ENCODE measurements at places on chromosomes 2 and 18.
A peak's percentile ranks its signal among the peaks of the same experiment; 100 is the strongest.

DNA sequence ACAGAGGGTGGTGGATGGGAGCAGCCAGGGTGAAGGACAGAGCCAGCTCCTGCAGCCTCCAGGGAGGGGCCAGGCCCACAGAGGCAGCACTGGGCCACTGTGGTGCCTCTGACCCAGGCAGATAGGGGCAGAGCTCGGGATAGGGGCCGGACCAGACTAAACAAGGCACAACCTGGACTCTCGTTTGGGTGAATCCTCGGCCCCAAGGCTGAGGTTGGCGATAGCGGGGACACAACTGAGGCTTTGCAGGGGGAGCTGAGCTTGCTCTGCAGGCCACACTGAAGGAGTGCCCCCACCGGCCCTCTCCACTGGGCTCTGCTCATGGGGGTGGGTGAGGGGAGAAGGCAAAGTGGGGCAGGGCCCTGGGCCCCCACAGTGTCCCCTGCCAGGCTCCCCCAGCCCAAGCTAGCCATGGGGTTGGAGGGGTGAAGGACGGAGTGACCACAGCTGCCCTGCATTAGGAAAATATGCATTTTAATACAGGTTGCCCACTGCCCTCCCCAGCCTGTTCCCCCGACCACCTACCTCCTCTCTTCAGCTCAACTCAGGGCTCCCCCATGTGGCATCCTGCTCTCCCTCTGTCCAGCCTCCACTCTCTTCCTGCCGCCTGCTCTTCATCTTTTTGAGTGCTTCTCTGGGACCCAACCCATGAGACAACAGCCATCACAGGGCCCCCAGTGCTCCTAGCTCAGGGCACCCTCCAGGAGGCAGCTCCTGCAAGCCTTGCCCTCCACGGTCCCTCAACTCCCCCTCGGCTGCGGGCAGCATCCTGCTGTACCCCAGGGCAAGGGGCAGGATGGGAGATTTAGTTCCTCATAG, 152.8 kb downstream of the INHBB start:
- no peak for DNase-seq

DNA sequence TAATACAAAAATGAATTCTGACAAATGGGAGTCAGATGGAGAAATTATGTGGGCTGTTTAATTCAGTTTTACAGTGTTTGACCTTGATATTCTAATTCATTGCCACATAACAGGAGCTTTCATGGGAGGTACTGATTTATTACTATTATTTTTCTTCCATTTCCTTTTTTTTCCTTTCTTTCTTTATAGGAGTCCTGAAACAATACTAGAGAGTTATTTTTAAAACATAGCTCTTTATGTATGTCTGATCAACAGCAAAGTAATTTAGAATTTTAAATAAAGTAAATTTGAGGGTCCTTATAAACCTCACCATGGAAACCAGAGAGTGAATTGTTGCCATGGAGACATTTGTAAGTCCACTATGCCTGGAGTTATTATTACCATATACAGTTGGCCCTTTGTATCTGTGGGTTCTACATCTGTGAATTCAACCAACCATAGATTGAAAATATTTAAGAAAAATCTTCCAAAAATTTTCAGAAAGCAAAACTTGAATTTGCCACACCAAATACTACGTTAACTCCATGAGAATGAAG, 40.9 kb upstream of the PPP4R1 start:
- no peak for DNase-seq

GRCh38 chr2:9753665-9754531, 89.4 kb upstream of the TAF1B start:
- no peak for DNase-seq

- DNase-seq = no peak
Observed at GRCh38 chr2:29130295-29130694, 15.1 kb downstream of the CLIP4 start.

- DNase-seq = no peak
Observed at GRCh38 chr2:164039270-164039669, 303.5 kb upstream of the FIGN start.

DNA sequence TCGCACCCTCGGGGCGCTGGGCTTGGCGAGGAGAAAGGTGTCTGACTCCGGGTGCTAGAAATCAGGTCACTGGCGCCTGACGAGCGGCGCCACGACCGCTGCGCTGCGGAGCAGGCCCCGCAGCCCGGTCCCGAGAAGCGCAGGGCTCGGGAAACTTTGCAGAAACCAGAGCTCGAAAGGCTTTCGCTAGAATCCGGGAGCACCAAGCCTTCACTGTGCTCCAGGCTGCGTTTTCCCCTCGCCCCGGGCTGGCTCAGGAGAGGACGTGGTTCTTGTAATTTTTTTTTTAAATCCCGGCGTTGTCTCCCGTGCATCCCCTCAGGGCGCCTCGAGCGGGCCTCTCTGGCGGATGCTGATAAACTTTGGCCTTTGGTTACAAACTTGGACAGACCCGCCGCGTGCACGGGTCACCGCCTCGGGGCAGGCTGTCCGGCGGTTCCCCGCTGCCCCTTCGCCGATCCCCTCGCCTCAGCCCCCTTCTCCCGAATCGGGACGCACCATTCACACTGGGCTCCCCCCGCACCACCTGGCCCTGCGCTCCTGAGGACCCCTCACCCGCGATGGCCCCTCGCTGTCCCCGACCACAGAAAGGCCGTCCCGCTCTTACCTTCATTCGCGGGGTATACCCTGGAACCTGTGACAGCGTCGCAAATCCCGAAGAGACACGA, 419 bp downstream of the EPHA4 start:
- DNase-seq = no peak

- DNase-seq = no peak
Observed at GRCh38 chr2:240463866-240464481, 28.5 kb downstream of the GPC1 start.

DNA sequence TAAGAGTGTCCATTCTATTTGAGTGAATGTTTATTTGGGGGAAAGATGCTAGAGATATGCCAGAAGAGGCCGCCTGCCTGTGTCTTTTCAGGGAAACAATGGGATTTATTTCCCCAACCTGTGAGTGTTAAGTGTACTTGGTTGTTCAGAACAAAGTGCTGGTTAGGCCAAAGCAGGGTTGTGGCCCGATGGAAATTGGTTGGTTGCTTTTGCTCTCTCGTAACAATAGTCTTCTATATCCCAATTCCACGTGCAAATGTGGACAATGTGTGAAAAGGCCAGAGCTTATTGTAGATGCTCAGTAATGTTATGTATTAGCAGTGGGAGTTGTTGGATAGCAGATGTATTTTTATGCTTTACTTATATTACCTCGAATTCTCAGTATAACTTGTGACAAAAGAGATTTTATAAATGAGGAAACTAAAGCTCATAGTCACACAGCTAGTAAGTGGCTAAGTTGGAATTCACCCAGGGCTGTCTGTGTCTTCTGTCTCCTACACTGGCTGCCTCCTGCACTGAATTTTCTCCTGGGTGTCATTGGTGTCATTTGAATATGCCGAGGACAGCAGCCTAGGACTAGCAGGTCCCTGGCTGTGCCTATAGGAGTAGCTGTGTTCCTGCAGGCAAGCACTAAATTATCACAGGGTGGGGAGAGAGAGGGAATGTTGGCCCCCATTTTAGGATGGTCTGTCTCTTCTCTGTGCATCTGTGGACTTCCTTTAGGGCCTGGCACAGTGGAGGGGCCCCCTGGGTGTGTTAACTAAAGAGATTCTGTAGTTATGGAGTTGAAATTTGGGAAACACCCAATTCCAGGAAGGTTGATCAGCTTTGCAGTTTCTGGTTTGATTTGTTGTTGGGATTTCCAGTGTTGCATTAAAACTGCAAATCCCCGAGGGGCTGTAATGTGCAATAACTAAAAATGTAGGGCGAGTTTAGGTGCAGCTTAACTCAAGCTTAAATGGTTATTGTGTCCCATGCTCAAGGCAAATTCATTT, 21.6 kb downstream of the GPD2 start:
- no peak for DNase-seq

GRCh38 chr2:16726577-16726976, 60.9 kb upstream of the CYRIA start:
- no peak for DNase-seq

GRCh38 chr18:36128530-36128870, 640 bp downstream of the SLC39A6 start:
- DNase-seq = no peak

DNA sequence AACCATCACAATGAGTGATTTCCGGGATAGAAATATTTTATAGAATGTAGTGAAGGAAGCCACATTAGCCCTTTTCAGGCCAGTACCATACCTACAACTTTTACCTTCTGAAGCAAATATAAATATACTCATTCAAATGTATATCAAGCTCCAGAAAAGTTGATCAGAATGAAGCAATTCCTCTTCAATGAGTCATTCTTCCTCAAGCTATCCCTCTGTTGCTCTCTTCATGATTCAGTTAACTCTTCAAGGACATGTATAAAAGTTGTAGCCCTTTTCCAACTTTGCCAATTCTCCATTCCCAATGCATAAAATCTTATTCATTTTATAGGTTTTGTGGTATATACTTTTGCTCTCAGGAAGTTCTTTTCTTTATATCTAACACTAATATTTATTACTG, 242.1 kb upstream of the RGPD4 start:
- DNase-seq = no peak

GRCh38 chr2:121038891-121039616, 245.9 kb downstream of the TFCP2L1 start:
- no peak for DNase-seq

DNA sequence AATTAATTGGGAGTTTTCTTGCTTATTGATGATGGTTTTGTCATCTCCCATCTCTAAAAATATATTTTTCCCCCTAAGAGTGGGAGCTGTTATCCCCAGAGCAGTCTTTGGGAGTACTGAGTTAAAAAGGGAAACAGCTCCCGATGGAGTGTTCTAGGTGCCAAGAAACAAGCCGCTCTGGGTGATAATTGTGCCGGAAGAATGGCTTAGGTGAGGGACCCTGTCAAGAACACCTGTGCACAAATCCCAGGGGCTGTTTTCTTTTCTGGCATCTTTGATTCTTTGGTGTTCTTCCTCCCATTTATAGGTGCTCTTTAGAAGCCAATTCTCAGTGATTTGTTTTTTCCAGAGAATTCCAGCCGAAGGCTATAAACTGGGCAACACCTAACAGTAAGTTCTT, 1.4 kb upstream of the CAPN13 start:
- DNase-seq = no peak

GRCh38 chr2:16728351-16729136, 62.9 kb upstream of the CYRIA start:
- DNase-seq = no peak

GRCh38 chr2:160427629-160428404, 65.8 kb downstream of the RBMS1 start:
- DNase-seq = peak; percentile 41

GRCh38 chr2:19971691-19972090, 18.2 kb downstream of the WDR35 start:
- DNase-seq = no peak

DNA sequence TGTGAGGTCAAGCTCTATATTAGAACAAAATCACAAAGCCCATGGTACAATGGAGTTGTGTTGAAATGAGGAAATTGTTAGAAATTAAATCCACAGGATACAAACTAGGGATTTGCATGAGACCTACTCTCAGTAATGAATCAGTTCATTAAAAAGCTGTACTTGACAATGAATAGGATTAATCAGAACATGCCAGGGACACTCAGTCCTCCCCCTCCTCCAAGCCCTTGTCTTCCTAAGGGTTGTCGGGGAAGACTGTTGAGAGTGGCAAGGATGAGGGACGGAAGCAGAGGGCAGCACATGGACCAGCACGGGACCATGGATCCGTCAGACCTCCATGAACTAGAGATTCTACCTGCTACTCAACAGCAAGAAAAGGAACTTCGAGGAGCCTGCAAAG, 39.8 kb downstream of the SPRED2 start:
- no peak for DNase-seq

- DNase-seq = no peak
Observed at GRCh38 chr2:73832930-73833329, 4.2 kb downstream of the STAMBP start.

- no peak for DNase-seq
Observed at GRCh38 chr2:233125455-233126065, 65.4 kb downstream of the INPP5D start.

DNA sequence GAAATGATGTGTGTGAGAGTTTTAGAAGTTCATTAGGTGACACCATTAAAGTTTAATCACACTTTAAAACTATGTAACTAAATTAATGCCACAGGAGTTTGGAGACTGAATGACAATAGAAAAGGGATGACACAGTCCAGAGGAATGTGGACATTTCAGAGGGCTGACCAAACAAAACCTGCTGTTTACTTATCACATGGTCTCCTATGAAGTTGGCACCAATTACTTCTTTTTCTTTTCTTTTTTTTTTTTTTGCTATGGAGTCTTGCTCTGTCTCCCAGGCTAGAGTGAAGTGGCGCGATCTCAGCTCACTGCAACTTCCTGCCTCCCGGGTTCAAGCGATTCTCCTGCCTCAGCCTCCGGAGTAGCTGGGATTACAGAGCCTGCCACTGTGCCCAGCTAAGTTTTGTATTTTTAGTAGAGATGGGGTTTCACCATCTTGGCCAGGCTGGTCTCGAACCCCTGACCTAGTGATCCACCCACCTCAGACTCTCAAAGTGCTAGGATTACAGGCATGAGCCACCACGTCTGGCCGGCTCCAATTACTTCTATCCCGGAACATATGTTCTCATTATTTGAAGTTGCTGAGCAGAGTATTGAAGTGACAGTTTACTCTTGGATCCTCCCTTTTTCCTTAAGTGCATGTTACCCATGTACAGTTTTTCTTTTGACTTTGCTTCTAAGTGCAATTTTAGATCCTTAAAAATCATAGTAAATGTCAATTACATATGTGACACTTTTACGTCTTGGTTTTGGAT, 4.3 kb downstream of the AGPS start:
- no peak for DNase-seq

- no peak for DNase-seq
Observed at GRCh38 chr2:190420801-190421200, 12.6 kb downstream of the MFSD6 start.

- no peak for DNase-seq
Observed at GRCh38 chr2:226767056-226767813, 32.4 kb downstream of the IRS1 start.

DNA sequence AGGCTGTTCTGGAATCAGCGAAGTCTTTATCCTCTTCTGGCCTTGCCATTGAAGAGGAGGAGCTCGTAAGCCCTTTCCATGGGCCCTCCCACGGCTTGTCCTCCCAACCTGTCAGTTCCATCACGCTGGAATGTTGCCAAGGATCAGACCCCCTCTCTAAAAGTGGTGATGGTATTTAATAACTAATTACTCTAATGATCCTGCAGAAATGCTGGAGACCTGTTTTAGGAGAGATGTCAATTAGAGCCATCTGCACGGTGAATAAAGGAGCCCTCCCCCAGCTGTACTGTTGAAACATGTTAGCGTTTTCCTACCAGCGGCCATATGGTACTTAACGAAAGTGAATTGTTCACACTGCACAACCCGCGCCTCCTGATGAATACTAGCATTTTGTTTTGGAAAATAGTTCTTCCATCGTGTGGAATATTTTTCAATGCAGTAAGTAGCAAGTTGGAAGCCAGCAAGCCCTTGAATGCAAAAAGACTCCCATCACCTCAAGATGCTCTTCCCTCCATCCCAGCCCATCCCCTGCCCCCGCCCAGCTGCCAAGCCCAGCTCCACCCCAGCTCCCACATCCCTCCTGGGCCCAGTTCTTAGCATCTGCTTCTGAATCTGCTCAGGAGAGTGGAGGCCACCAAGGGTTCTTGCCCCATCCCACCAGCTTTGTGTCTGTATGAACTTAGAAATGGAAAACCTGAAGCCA, 145.4 kb downstream of the KLHL29 start:
- DNase-seq = no peak
